Activated CD4-positive, alpha-beta T cell treated with anti-CD3 and anti-CD28 coated beads for 36 hours (primary cell): ENCODE measurements at places on chromosomes 13 and 19. TPM values are rescaled to one million over a fixed set of nuclear protein-coding genes. Genes with fewer than 3 reads are reported as not detected.

The FBXL3 gene
- total RNA-seq, result 31.6 TPM

The ZNF878 gene
- total RNA-seq, result 1.1 TPM

The GRIK5 gene
- 1.7 TPM for total RNA-seq

The ZNF611 gene
- total RNA-seq, result 22.9 TPM

The CAPS gene
- 2.2 TPM for total RNA-seq

The RGCC gene
- total RNA-seq, result 146 TPM

The FGF9 gene
- 0.19 TPM for total RNA-seq

The CCDC169 gene
- total RNA-seq, result 0.30 TPM

The S1PR2 gene
- total RNA-seq, result 9.0 TPM

The RPL18A gene
- total RNA-seq, result 3,109 TPM

The TNFRSF19 gene
- not detected for total RNA-seq

The PRDX2 gene
- total RNA-seq, result 261 TPM

The FARP1 gene
- total RNA-seq, result 0.25 TPM

The CGB2 gene
- 0.43 TPM for total RNA-seq

The PSG6 gene
- total RNA-seq, result not detected

The PSG7 gene
- total RNA-seq, result not detected

The ZNF649 gene
- 11.2 TPM for total RNA-seq

The CASP14 gene
- not detected for total RNA-seq

The CD70 gene
- total RNA-seq, result 3.3 TPM

The KLK4 gene
- total RNA-seq, result not detected

The CRTC1 gene
- 5.3 TPM for total RNA-seq

The ZNF681 gene
- 9.1 TPM for total RNA-seq

The ONECUT3 gene
- not detected for total RNA-seq

The OR10H1 gene
- not detected for total RNA-seq

The CCL25 gene
- total RNA-seq, result not detected

The CCNA1 gene
- 0.21 TPM for total RNA-seq

The SLC27A5 gene
- 8.9 TPM for total RNA-seq

The MBD3L5 gene
- not detected for total RNA-seq

The IGFL2 gene
- total RNA-seq, result not detected

The ZNF442 gene
- total RNA-seq, result 1.1 TPM

The DIAPH3 gene
- 28.5 TPM for total RNA-seq

The ZNF345 gene
- 4.6 TPM for total RNA-seq

The VSTM2B gene
- not detected for total RNA-seq

The LILRA1 gene
- total RNA-seq, result not detected

The GPC6 gene
- not detected for total RNA-seq

The FNDC3A gene
- 26.9 TPM for total RNA-seq

The MYH14 gene
- not detected for total RNA-seq

The SHANK1 gene
- not detected for total RNA-seq

The ANGPTL8 gene
- not detected for total RNA-seq

The C1QTNF9B gene
- not detected for total RNA-seq

The LILRB5 gene
- total RNA-seq, result not detected

The GPR183 gene
- 51.9 TPM for total RNA-seq

The RNF225 gene
- total RNA-seq, result 0.56 TPM

The NOVA2 gene
- 0.02 TPM for total RNA-seq

The ZNF763 gene
- total RNA-seq, result 1.1 TPM

The C13orf46 gene
- 1.6 TPM for total RNA-seq
